ENCODE measurements at places on chromosomes 12 and 14. TPM values are rescaled to one million over a fixed set of nuclear protein-coding genes. Genes with fewer than 3 reads are reported as not detected.
A peak's percentile ranks its signal among the peaks of the same experiment; 100 is the strongest.

GRCh38 chr14:83006121-83006670 is 1472.5 kb upstream of the SEL1L start:
- no peak for DNase-seq

DNA sequence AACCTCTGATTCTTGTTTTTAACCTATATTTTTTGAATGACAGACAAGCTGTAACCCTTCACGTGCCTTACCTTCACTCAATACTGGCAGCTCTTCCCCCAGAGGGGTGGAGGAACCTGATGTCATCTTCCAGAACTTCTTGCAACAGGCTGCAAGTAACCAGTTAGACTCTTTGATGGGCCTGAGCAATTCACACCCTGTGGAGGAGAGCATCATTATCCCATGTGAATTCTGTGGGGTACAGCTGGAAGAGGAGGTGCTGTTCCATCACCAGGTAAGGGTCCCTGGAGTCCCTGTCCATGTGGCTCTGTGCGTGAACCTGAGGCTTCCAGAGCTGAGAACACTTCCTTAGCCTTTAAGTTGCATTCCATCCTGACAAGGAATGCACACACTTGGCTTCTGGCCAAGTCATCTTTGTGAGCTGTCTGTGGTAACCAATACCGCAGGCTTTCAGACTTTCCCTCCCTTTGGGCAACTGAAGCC is 22.7 kb downstream of the TRAFD1 start:
- no peak for DNase-seq

The GPR132 gene
- polyA plus RNA-seq = 0.35 TPM

The CSAD gene
- polyA plus RNA-seq = 106 TPM

DNA sequence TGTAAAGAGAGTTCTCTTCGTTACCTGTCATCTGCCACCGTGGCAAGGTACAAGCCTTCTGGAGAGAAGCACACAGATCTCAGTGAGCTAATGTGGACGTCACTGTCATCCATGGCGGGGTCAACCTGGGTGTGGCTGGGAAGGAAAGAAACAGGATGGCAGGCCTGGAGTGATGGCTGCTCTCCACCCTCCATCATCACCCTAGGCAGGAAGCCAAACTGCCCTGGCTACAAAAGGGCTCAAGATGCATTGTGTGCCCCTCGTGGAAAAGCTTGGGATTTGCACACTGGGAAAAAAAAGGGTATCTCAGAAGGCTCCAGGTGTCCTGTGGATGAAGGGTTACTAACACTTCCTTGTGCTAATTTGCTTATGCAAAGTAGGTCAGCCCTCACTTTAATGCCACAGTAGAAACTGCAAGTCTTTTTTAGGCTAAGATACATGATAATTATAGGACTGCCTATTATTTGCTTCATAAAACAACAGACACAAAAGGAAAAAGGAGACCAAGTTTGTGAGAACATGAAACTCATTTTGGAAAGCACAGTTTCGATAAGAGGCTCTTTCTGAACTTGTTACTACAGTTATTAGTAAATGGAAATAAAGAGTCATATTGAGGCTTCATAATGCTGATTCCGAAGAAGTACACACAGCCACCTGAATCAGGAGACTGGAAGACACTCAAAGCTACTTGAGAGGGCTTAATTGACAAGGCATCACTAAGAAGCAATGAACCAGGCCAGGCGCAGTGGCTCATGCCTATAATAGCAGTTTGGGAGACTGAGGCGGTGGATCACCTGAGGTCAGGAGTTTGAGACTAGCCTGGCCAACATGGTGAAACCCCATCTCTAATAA is 18.9 kb downstream of the RFC5 start:
- DNase-seq = no peak

The TMEM132C gene
- polyA plus RNA-seq = 2.4 TPM

DNA sequence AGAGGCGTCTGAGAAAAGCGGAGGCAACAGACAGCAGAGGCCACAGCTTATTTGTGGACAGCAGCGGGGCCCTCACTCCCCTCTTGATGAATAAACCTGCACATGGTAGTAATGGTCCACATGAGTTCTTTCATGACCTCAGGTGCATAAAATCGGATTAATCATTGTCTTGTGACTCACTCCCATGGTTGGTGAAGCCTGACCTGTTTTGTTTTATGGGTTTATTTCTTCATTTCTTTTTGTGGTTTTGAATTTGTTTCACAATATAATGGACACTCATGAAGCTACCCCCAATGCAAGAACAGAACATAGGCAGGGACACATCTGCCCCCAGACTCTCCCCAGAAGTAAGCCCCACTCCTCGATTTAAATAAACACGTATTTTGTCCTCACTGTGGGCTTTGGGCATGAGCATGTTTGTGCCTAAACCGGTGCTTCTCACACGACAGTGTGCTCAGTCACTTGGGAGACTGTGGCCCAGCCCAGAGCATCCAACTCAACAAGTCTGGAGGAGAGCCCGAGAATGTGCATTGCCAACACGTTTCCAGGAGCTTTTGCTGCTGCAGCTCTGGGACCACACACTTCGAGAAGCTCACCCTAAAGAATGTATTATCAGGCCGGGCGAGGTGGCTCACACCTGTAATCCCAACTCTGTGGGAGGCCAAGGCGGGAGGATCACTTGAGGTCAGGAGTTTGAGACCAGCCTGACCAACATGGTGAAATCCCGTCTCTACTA is 116.1 kb downstream of the SCARB1 start:
- peak; percentile 82 for DNase-seq

GRCh38 chr14:54579621-54580020 is 12.7 kb downstream of the SAMD4A start:
- no peak for DNase-seq

The TAC3 gene
- 1.1 TPM for polyA plus RNA-seq

- no peak for DNase-seq
Measured at GRCh38 chr14:62743560-62743959, 301.7 kb downstream of the KCNH5 start.

The PGF gene
- polyA plus RNA-seq = 9.1 TPM

The LRIG3 gene
- polyA plus RNA-seq = 35.0 TPM

- DNase-seq = no peak
Measured at GRCh38 chr14:22403296-22403695, 185.7 kb downstream of the DAD1 start.

- no peak for DNase-seq
Measured at GRCh38 chr12:53798575-53798974, 46.8 kb upstream of the CISTR start.

DNA sequence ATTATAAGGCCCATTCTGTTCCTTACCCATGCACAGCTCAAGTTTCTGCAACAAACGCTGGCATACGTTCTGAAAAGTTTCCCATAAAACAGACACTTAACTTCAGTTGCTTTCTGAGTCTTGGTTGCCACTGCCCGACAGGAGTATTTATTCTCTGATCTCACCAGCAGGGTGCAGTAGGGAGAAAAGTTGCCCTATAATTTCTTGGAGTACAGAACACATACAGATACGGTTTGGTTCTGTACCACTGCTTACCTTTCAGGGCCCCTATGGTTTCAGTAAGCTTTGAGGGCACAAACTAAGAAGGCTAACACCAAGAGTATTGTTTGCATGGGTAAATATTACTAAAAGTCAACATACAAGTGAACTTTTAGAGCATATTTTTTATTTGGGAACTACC is 77.9 kb downstream of the SPATA7 start:
- DNase-seq = no peak

- DNase-seq = no peak
Measured at GRCh38 chr12:116545936-116546335, 13.2 kb upstream of the MAP1LC3B2 start.

The PCBP2 gene
- 1,070 TPM for polyA plus RNA-seq

The PPM1H gene
- polyA plus RNA-seq = 27.7 TPM

DNA sequence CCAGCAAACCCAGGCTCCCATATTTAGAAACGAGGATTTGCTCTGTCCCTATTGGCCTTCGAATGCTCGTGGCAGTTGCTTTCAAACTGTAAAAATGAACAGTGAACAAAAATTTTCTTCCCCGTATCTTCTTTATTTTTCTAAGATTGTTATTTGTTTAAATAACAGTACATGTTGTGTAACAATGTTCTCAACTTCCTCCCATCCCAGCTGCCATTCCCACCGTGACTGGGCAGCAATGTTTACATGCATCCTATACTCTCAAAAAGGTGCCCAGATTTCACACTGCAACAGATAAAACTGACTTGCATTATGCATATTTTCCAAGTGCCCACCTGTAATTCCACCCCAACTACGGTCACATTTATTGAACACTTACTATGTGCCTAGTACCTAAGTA is 12.8 kb downstream of the VCPKMT start:
- no peak for DNase-seq

DNA sequence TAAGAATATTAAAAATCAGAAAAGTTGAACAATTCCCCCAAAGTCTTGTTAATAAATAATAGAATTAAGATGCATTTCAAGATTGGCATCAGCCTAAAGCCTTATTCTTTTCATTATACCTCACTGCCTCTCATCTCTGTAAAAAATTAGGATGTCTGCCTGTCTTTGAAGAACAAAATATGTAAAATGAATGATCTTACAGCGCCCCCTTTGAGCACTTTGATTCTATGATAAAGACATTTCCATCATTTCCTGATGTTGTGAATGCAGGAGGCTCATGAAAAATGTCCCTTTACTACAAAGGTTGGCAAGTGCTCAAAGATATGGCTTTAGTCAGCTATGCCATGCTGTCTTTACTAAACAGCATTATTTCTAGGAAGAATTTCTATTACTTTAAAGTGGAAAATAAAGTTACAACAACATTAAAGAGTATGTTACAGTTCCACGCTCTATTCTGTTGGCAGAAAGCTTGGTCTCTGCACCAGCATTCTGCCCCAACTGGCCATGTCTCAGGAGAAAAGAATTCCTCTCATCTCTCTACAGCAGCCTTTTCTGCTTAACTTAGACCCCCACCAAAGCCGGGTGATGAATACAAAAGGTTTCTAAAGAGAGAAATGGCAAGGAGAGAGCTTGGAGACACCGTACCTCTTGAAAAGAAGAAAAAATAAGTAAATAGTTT is 95.1 kb downstream of the LLPH start:
- peak; percentile 24 for DNase-seq

GRCh38 chr14:100804138-100804537 is 21.8 kb upstream of the MEG3 start:
- no peak for DNase-seq

The CABP1 gene
- polyA plus RNA-seq = 5.4 TPM

GRCh38 chr14:91170504-91171121 is 56.7 kb downstream of the DGLUCY start:
- DNase-seq = peak; percentile 22

- DNase-seq = no peak
Measured at GRCh38 chr12:55725556-55725955, 3.3 kb downstream of the CD63 start.

The ANO2 gene
- 4.8 TPM for polyA plus RNA-seq

The PMCH gene
- 0.33 TPM for polyA plus RNA-seq

- no peak for DNase-seq
Measured at GRCh38 chr14:42869681-42870080, 1263.0 kb downstream of the LRFN5 start.

- no peak for DNase-seq
Measured at GRCh38 chr12:90618586-90618985, 336.4 kb downstream of the CCER1 start.

The ADCK1 gene
- 14.4 TPM for polyA plus RNA-seq

The KLRC3 gene
- 0.25 TPM for polyA plus RNA-seq

- DNase-seq = no peak
Measured at GRCh38 chr14:23645812-23646647, 9.9 kb downstream of the DHRS2 start.

The ANKRD33 gene
- 0.53 TPM for polyA plus RNA-seq
